ENCODE measurements at places on chromosomes 12 and 14.

- no peak for DNase-seq
Observed at GRCh38 chr14:46256381-46256780, 395.2 kb downstream of the RPL10L start.

- DNase-seq = no peak
Observed at GRCh38 chr12:119649202-119649808, 18.6 kb upstream of the PRKAB1 start.

DNA sequence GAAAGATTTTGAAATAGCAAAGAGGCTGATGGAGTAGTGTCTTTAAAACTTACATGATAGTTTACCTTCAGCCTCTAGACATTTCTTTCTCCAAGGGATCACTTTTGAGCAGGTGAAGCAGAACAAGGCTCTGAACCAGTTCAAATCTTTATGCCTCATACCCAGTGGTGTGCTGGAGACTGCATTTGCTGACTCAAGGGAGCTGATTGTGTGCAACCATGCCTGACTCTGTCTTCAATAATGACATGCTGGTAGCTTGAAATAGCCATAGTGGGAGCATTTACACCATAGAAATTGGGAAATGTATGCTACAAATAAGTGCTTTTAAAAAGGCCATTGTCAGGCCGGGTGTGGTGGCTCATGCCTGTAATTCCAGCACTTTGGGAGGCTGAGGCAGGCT is 482.0 kb downstream of the TMTC2 start:
- DNase-seq = no peak

DNA sequence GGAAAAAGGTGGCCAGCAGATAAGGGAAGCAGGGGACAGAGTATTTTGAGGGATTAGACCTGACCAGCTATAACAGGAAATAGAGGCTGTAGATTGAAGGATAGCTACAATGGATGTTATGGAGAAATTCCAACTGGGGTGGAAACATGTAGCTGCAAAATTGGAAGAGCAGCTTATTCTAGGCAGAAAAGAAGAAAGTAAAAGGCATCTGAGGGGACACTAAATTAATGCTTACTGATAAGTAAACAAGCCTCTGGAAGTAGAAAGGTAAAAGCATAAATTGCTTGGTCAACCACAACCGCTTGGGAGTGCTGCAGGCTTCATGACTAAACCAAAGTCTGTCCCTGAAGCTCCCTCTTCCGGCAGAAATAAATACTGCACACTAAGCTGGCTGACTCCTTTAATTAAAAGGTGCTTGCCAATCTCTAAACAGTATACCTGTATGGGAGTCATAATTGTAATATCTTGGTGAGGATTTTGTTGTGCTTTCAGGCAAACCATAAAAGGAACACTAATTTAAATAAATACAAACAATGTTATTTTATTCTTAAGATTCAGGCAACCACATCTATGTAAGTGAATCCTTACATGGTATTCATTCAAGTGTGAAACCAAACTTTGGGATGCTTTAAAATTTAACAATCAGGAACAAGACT is 7.7 kb downstream of the UBC start:
- DNase-seq = peak; percentile 95

GRCh38 chr12:90989686-90990111 is 15.1 kb downstream of the EPYC start:
- DNase-seq = no peak

DNA sequence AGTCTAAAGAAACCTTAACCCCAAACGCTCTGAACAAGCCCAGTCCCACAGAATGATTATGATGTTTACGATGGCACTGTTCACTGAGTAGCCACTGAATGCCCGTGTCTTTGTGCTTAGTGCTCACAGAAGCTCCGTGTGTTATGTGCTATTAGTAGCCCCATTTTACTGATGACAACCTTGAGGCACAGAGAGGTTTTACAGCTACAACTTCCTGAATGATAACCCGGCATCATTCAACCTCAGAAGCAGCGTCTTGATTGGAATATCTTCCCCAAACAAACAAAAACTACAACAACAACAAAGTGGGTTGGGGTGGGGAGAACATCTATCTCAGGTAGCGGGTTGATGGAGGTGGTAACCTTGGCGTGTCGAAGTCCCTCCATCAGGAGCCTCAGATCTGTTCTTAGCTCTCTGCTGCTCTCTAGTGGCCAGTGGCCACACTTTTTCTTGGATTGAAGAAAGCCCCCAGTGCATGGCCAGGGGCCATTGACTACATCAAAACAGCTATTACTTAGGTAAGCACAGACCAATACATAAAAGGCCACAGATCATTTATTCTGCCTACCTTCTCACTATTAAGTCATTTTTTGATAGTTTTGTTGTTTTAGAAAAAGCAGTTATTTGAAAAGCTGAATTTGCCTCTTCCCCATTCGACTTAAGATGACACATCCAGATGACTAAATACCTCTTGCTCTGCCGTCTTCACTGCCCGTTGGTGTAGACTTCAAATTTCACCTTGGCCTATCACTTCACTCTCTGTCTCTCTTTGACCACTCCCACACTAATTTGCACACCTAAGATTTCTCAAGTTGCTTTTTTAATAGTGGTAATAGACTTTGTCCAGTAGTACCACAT is 376.9 kb downstream of the GALC start:
- no peak for DNase-seq

GRCh38 chr12:19048943-19049342 is 80.6 kb upstream of the PLEKHA5 start:
- DNase-seq = no peak

DNA sequence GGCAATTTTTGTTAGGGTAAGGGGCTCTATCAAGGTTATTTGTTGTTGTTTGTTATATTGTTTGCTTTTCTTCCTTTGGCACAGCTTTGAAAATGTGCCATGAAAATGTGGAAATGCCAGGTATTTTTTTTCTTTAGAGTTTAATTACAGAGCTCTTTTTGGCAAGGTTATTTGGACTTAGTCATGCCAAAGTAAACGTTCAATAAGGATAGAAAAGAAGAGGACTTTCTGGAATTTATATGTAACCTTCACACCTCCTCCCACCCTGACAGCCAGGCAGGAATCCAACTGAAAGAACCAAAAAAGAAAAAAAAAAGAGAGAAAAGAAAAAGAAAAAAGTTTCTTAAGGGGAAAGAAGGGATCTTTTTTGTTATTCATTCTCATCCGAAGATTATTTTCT is 217.8 kb downstream of the KITLG start:
- no peak for DNase-seq
